ENCODE measurements at places on chromosomes 12 and 14.

DNA sequence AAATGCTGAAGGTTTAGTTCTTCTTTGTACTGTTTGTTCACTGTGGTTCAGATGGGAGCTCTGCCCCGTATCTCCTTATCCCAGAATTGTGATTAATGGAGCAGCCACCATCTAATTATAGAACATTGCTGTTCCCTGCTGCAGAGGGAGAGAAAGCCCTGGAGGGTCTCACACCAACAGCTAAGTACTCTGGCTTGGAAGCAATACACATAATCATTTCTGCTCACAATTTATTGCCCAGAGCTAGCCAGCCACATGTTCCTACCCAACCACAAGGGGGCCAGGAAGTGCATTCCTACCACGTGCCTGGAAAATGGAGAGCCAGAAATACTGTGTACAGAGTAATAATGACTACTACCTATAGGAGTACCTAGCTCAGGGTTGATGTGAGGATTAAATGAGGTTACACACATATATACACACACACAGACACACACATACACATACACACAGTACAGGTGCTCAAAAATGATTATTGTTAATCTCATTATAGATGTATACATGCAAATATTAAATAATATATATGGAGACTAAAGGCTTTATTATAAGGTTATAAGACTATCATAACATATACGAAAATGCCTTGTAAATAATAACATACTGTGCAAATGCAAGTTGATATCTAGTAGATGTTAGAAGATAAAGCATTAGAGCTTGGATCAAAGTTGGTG lies 22.3 kb downstream of the MSRB3 start:
- DNase-seq: peak; percentile 24

GRCh38 chr12:120584343-120585149 lies 3.3 kb upstream of the POP5 start:
- peak; percentile 70 for DNase-seq

DNA sequence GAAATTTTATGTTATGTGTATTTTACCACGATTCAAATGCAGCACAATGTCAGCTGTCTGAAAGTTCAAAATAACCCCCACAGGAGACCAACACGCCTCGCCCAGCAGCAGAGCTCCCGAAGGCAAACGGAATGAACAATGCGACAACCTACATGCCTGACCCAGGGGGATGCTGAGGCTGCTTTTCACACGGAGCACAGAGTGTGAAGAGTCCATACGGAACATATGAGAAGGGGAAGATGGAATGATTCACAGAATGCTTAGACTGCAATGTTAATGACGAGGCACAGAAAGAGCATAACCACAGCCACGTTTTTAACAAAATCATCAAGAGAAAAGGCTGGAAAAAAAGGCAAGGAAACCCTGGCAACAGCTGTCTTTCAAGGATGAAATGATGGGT lies 22.6 kb downstream of the ZFYVE21 start:
- DNase-seq: no peak

DNA sequence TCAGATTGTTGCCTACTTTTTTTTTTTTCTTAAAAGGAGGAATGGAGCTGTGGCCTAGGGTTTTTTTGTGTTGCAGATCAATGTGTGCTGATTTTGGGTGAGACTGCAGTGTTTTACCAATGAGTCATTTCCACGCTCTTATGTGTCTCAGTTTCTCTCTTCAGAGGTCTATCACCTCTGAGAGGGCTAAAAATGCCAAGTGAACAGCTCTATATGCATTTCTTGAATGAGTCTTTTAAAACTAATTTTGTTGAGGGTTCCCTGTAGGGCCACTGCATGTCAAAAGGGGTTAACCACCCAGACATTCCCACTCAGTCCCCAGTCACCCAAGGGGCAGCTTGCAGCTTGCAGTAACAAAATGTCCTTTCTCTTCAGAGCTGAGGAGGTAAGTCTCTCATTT lies 24.3 kb upstream of the GLIPR1L2 start:
- DNase-seq: no peak

- peak; percentile 48 for DNase-seq
Measured at GRCh38 chr12:153080-153746, 60.7 kb downstream of the SLC6A12 start.

DNA sequence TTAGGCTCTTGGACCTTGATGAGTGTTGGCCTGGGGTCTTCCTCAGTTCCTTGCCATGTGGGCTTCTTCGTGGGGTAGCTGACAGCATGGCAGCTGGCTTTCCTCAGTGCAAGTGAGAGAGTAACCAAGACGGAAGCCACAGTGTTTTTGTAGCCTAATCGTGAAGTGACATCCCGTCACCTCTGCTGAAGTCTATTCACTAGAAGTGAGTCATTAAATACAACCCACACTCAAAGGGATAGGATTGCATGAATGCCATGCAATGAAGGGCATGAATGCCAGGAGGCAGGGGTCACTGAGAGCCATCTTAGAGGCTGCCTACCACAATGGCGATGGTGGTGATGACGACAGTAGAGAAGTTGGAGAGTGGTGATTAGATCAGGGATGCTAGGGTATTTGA lies 13.5 kb upstream of the ASIC1 start:
- DNase-seq: no peak

DNA sequence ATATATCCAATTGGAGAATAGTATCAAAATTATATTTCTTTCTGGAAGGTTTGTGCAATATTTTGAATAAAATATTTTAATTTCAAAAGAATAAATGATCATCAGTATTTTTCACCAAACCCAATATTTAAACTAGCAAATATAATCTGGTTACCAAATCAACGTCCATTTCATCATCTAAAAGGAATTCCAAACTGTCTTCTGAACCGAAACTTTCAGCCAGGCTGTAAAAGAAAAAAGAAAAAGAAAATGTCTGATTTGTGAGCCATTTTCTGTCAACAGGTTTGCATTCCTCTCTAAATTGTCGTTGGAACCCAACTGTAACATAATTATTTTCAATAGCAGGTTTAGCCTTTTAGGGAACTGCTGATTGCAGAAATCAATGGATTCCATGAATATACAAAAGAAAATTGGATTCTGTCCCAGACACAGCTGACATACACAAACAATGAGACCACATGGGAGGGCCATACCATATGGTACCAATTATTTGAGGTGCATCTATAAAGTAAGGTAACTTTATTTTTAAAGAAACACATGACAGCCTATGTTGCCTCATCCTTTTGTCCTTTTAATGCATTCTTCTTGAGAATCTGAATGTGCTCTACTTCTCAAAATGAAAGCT lies 22.7 kb downstream of the SNRPF start:
- DNase-seq: no peak

- DNase-seq: no peak
Measured at GRCh38 chr12:11794751-11795150, 145.3 kb downstream of the ETV6 start.

DNA sequence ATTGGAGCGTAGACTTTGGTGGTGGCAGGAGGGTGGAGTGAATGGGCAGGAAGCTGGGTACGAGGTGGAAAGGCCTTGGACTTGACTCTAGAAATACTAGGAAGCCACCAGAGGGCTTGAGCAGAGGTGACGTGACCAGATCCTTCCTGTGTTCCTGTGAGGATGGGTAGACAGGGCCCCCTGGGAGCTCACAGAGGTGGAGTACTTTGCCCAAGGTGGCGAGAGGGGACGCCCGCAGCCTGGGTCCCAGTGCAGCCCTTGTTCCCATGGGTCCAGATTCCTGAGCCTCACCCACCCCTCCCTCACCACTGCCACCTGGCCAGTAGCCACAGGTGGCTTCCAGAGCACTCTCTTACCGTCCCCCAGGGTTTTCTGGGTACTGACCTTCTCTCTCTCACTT lies 89.8 kb downstream of the KIF26A start:
- DNase-seq: no peak

- DNase-seq: no peak
Measured at GRCh38 chr12:3544296-3544965, 53.4 kb downstream of the PRMT8 start.

DNA sequence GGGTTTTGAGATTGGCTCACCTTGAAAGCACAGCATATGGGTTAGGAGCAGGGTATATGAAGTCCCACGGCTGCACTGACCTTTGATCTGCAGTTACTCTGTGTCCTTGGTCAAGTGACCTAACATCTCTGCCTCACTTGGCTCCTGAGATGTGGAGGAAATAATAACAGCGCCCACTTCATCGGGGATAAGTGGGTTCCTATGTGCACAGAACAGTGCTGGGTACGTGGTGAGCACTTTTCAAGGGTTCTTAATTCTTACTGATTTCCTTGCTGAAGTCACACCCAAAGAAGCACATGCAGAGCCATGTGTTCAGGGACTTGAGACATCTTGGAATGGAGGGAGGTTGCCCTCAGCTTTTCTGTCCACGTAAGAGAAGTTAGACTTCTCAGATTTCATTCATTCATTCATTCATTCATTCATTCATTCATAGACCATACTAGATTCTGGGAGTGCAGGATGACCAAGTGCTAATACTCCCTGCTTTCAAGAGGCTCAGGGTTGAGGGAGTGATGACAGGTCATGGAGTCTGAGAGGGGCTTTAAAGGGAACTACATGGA lies 39.4 kb downstream of the ADGRD1 start:
- DNase-seq: no peak

- DNase-seq: no peak
Measured at GRCh38 chr14:90575781-90576180, 179.0 kb downstream of the CALM1 start.

DNA sequence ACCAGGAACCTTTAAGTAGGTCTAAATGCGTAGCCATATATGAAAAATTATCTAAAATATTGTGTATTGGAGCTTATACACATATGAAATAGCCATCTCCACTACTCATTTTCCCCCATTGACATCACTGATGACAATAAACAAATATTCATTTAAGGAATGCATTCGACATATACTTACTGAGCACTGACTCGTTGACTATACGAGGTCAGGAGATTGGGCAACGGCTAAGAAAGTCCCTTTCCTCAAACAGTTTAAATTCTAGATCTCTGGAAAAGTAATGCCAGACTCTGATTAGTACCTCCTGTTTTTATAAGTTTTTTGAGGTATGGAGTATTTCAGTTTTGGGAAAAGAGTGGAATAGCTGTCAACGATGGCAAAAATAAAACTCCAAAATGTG lies 139.4 kb upstream of the DIO2 start:
- DNase-seq: no peak

GRCh38 chr12:52280796-52281560 lies 6.5 kb downstream of the KRT86 start:
- peak; percentile 98 for DNase-seq

DNA sequence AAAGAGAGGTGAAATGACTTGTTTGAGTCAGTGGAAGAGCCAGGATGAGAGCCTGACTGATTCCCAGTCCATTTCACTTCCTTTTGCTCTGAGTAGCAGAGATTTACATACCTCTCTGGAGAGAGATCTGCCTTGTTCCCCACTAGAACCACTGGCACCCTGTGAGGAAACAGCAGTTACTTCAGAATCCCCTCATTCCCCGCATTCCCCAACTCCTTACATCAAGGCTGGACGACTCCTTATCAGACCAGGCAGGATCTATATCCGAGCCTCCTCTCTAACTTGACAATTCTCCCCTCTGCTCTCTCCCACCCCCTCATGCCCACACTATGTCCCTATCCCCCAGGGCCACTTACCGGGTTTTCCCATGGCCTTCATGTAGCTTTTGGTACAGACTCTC lies 3.7 kb downstream of the RHEBL1 start:
- DNase-seq: no peak

GRCh38 chr12:50110127-50110761 lies 1.8 kb upstream of the COX14 start:
- peak; percentile 32 for DNase-seq

GRCh38 chr12:123998344-123998990 lies 25.5 kb downstream of the ZNF664 start:
- DNase-seq: no peak

DNA sequence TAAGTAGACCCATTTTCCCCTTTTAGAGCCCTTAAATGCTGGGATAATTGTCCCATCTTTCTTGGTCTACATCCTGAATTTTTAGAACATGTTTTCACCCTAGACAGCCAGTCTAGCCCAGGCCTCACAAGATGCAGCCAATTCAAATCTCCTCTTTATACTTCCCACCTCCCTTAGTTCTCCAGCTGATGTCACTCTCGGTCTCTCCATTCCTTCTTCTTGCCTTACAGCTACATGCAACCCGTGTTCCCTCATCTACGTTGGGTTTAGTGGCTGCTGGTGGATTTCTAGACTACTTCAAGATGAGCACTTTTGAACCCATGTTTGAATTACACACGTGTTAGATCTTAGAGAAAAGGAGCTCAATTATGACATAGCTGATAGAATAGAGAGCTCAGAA lies 132.0 kb downstream of the PPM1H start:
- no peak for DNase-seq

DNA sequence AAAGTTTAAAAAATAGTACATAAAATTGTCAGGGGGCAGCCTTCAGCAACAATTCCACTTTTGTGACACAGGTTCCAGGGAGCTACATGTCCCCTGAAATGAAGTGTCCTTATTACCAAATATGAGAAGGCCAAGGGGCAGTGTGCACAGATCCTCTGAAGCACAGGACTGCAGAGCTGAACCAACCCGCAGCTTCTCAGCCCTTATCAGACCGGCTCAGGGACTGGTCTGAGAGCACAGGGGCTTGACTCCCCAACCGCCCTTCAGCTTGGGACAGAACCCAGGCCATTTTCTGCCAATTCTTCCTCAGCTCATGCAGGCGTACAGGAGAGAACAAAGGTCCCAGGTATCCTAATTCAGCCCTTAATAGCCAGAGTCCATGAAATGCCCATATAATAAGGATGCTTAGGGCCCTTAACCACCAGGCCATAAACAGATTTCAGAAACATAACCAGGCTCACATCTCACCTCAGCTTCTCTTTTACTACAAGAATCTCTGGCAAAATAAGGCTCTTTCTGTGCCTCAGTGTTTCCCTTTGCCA lies 221.3 kb downstream of the ANO2 start:
- DNase-seq: no peak

DNA sequence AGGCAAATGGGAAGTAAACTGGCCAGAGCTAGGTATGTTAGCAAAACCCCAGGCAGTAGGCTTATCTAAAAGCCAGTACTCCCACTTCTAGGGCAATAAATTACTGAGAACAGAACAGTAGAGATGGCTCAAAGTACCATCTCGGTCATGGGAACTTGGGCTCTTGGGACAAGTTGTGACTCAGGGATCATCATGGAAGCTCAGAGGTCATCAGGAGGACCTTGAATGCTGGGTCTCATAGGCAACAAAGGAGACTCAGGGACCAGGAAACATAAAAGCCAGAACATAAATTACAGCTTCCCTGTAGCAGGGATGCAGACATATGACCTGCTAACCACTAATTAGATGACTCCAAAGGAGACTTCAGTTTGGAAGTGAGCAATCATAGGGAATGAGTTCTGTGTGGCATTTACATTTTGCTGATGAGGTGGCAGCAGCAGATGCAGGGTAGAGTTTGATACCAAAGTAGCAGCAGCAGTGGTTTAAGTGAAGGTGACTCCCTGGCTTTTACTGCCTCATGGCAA lies 97.6 kb upstream of the SCAF11 start:
- no peak for DNase-seq

GRCh38 chr12:121371404-121371803 lies 19.2 kb upstream of the ANAPC5 start:
- DNase-seq: no peak

GRCh38 chr14:64891839-64892375 lies 12.2 kb upstream of the SPTB start:
- DNase-seq: peak; percentile 61
